ENCODE measurements at places on chromosomes 16 and 17.
A peak's percentile ranks its signal among the peaks of the same experiment; 100 is the strongest.

DNA sequence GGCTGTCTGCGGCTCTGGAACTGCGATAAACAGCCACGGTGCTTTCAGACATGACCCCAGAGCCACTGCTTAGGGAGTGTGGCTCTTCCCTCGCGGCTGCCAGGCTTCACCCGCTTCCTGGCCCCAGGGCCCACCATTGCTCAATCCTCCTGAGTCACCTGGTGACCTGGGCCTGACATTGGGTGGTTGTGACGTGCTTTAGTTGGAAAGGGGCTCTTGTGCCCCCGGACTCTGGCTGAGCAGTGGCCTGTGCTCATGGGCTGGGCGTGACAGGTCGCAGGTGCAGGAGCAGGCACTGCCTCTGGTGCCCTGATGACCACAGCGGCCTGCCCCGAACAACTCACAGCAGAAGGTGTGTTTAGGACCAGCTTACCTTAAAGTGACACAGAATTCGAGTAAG is 8.6 kb upstream of the NUDT16L1 start:
- DNase-seq: no peak

GRCh38 chr17:67216578-67217320 is 28.2 kb downstream of the HELZ start:
- DNase-seq: no peak

- DNase-seq: no peak
These were observed 130.3 kb downstream of the RAB11FIP4 start for GRCh38 chr17:31521632-31522283.

- no peak for DNase-seq
These were observed 312.3 kb downstream of the TOX3 start for GRCh38 chr16:52234626-52235025.

DNA sequence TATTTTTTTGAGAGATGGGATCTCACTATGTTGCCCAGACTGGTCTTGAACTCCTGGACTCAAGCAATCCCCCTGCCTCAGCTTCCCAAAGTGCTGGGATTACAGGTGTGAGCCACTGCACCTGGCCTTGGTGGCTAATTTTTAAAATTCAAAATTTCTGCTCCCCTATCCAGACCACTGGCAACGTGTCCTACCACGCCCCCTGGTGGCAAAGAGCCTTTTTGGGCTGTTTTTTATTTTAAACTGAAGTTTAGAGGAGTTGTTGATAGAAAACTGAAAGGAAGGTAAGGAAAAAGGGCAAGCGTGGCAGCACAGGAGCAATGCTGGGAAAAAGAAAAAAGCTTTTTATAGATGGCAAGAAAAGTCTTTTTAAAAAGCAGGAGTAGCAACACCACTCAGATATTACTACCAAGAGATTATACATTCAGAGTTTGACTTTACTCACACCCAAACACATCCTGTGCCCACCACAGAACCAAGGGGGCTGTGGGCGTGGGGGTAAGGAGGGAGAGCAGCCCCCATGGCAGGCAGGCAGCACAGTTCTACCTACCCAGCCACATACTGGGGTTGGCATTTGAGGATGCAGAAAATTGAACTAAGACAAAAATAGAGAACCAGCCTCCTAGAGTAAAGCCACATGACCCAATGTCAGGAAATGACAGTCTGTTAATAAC is 4.2 kb upstream of the MXRA7 start:
- DNase-seq: peak; percentile 59

DNA sequence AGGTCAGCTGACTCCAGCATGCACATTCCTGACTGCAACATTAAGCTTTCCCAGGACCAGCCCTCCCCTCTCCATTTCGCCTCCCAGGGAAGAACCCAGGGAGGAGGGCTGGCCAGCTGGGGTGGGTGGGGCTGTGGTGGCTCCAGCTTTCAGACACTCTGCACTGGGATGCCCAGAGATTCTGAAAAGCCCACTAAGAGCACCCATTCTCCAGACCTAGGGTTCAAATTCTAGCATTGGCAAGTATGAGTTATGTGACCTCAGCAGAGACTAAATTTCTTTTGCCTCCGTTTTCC is 7.8 kb downstream of the DLX3 start:
- no peak for DNase-seq

DNA sequence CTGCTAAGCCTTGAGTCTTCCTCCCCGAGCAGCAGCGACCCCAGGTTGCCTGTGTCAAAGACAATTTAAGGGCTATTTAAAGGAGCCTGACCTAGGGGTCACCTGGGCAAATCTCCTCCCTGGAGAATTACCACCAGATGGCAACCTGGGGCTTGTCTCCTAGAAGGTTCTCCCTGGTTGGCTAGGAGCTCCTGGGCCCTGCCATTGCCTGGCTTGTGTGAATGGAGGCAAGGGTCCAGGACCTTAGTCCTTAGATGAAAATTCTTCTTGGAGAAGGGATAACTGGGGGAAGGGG is 51.3 kb upstream of the TAC4 start:
- peak; percentile 26 for DNase-seq

GRCh38 chr17:15492791-15493692 is 25.6 kb upstream of the CDRT4 start:
- no peak for DNase-seq

Data from ACHN (cell line).